SJSA1 (cell line): ENCODE measurements at places on chromosomes 6 and 20. TPM values are rescaled to one million over a fixed set of nuclear protein-coding genes. Genes with fewer than 3 reads are reported as not detected.

Gene CFAP206
- total RNA-seq, result not detected in 2 replicates

Gene MICA
- 36.1 and 41.7 TPM in 2 replicates for total RNA-seq

DNA sequence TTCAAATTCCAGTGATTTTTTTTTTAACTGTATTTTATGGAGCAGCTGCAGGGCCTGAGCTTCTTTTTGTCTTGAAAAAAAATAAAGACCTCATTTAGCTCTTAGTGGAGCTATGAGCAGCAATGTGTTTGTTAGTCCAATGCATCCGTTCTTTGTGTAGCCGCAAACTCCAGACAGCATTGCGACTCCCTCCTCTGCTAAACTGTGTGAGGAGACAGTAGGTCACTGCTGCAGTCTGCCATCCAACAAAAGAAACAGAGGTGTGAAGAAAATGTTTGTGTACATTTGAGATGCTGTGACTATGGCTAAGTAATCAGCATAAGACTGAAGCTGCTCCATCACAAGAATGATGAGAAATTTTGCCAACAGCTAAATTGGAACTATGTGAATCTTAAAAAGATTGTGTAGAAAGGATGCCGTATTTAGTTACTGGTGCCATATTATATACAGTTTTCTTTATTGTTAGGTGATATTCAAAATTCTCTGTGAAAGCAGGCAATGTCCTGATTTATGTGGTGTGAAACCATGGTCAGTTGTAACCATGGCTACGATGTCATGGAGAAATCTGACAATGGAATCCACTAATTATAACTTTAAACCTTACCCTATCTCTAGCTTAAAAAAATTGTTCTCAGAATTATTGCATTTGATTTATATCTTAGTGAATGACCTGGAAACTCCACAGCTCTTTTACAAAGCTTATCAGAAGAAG lies 428.8 kb upstream of the EPHA7 start:
- no peak for DNase-seq

DNA sequence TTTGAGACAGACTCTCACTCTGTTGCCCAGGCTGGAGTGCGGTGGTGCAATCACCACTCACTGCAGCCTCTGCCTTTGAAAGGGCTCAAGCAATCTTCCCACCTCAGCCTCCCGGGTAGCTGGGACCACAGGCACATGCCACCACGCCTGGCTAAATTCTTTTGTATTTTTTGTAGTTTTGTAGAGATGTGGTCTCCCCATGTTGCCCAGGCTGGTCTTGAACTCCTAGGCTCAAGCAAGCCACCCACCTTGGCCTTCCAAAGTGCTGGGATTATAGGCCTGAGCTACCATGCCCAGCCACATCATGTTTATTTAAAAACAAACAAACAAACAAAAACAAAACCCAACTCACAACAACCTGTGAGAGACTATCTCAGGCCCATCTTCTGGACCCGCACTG lies 29.7 kb upstream of the APCDD1L start:
- no peak for DNase-seq

GRCh38 chr6:24755279-24755678 lies 19.5 kb upstream of the GMNN start:
- no peak for DNase-seq
